ENCODE measurements at places on chromosomes 5 and 9.

GRCh38 chr9:34988218-34989002 is 1.1 kb upstream of the DNAJB5 start:
- no peak for DNase-seq

DNA sequence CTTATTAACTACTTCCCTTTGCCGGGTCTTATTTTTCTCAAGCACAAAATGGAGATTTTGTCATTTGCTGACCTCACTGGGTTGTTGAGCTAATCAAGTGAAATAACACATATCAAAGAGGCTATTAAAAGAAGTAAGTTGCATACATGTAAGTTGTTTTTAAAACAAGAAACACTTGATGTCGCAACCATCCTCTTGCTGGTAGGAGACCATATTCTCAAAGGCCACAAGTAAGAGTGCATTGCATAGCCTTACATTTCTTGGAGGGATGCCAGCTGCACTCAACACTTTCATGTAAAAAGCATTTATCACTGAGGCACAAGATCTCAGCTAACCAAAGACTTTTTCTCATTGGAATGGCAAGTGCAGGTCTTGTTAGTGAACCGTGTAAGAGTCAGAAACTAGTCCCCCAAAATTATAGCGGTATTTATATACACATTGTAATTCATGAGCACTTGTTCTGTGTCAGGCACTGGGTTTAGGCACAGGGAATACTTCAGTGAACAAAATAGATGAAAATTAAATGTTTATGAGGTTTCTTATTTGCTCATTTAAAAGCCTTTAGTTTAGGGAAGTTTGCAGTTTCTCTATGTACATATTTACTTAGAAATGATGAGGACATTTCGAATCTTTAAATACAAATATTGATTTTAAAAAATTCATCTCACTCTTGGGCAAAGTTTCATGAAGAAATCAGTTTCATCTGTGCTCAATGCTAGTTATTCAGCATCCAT is 72.0 kb downstream of the ZFAND5 start:
- no peak for DNase-seq

GRCh38 chr9:89750117-89750791 is 145.4 kb downstream of the GADD45G start:
- DNase-seq: peak; percentile 90

- DNase-seq: no peak
Observed at GRCh38 chr9:78707481-78707991, 410.6 kb downstream of the PSAT1 start.

GRCh38 chr5:62007457-62007856 is 298.5 kb upstream of the KIF2A start:
- no peak for DNase-seq

DNA sequence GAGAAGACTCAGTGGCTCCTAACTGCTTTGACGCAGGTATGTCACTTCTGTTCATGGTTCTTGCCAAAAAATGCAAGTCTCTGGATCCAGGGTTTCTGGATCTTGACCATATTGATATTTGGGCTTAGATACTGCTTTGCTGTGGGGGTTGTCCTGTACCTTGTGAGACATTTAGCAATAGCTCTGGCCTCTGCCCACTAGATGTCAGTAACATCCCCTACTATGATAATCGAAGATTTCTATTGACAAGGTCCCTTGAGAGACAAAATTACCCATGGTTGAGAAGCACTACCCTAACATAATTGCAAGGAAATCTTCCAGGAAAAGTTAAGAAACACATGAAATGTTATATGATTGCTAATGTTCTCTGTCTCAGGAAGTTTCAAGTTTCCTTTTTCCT is 285.4 kb downstream of the TMEM232 start:
- no peak for DNase-seq

DNA sequence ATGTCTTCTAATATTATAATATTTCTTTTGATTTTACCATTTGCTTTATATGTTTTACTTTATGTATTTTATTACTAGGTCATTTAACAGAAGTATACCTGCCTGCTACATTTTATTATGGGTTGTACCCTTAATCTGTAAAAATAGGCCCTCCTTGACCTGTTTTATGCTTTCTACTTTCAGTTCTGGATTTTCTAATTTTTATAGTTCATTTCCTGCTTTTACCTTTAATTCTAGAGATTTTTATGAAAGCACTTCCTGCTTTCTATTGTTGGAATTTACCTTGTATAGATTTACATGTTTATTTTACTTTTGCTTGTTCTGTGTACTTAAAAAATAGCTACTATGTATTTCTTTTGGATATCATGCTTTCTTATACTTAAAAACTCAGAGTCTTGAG is 20.6 kb downstream of the ZNF618 start:
- no peak for DNase-seq

- DNase-seq: no peak
Observed at GRCh38 chr9:88996921-88997235, 5.6 kb downstream of the S1PR3 start.

DNA sequence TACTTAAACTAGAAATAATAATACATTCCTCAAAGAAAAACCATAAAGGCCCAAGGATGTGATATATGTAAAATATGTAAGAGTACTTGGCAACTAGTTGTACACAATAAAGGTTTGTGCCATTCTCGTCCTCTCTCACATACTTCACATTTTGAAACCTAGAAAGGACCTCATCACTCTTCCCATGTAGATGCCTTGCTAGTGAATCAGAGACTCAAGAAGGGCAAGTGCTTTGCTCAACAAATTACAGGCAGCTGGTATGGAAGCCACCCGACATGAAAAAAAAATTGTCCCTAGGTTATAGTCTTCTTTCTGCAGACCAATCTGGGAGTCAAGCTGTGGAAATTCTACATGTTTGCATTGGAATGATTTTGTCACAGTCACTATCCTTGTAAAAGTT is 31.7 kb downstream of the ADRB2 start:
- DNase-seq: no peak

DNA sequence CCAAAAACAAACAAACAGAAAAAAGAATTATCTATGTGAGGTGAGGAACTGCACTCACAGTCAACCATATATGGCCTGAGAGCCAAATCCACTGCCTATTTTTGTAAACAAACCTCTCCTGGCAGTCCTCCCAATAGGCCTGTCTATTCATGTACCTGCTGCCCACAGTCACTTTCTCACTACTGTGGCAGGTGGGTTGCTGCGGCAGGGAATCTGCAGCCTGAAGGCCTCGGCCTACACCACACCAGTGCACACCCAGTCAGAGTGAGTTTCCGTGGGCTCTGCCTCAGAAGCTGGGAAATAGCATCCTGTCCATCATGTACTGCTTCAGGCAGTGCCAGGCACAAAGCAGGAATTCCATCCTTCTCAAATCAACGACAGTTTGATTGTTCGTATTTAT is 82.3 kb downstream of the SPTLC1 start:
- DNase-seq: no peak

DNA sequence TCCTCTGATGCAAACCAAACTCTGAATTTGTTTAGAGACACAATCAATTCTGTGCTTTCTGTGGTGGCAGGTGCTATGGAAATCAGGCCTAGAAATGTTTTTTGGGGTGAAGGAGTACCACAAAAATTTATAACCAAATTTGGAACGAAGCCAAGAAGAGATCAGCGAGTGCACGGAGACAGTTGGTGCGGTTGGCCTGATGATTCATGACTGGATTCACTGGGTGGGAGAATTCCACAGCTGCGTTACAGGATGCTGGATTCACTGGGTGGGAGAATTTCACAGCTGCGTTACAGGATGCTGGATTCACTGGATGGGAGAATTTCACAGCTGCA is 135.6 kb upstream of the IRX4 start:
- no peak for DNase-seq

GRCh38 chr5:154196281-154196680 is 5.7 kb downstream of the GALNT10 start:
- no peak for DNase-seq
